Retinal pigment epithelial cell (primary cell): ENCODE measurements at places on chromosomes 1 and 21.

DNA sequence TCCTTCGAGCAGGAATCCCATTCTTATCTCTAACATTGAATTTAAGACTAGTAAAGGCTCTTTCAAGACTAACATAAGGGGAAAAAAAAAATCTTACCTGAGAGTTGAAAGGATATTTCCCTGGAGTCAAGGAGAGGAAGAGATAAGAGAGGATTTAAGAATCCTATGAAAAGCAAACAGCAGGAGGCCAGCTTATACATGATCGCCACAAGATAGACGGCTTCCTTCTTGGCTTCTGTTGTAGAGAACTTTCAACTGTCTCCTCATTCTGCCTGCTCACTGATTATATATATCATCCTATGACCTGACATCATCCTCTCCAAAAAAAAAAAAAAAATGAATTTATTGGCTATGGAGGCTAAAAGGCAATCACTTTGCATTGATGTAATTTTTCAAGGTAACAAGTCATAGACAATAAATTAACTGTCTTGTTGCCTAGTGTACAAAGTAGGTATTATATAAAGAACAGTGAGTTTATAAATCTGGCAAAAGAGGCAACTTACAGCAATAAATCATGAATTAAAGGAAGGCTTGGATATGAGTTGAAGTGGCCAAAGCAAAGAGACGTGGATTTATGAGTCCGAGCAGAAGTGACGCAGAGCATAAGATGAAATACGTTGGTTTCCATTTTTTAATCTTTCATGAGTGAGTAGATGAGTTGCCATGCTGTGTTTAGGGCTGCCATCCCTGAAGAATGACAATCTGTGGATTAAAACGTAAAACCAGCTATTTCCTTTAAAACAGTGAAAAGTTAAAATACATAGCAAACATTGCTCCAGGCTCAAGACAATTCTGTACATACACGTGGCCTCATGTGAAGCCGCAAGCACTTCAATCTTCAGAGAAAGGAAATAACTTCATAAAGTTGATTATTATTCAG, at the start of gene UTS2:
Gene UTS2, minus strand, starts transcription at position 262 of the 880 bp plus-strand sequence. Its CDS starts 62 bp downstream, at position 200.
- DNase-seq = no peak

DNA sequence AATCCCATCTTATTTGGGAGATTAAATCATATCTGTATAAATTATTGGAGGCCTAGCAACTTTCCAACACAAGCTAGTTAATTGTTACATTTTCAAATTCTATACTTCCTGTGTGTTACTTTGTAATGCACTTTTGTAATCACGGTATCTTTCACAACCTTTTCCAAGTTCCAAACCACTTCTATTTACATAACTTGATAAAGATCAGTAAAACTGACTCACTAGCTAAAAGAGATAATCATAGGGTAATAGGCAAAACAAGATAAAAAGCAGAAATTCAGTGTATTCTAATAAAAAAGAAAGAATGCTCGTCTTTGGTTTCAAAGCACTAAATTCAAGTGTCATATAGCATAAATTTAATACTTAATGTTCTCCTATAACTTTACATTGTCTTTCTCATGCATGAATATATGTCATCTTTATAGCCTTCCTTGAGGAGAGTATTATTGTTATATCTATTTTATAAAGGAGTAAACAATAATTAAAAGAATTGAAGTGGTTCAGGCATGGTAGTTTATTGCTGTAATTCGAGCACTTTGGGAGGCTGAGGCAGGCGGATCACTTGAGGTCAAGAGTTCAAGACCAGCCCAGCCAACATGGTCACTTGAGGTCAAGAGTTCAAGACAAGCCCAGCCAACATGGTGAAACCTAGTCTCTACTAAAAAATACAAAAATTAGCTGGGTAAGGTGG, 66.4 kb downstream of the RGS13 start:
- peak; percentile 37 for DNase-seq

DNA sequence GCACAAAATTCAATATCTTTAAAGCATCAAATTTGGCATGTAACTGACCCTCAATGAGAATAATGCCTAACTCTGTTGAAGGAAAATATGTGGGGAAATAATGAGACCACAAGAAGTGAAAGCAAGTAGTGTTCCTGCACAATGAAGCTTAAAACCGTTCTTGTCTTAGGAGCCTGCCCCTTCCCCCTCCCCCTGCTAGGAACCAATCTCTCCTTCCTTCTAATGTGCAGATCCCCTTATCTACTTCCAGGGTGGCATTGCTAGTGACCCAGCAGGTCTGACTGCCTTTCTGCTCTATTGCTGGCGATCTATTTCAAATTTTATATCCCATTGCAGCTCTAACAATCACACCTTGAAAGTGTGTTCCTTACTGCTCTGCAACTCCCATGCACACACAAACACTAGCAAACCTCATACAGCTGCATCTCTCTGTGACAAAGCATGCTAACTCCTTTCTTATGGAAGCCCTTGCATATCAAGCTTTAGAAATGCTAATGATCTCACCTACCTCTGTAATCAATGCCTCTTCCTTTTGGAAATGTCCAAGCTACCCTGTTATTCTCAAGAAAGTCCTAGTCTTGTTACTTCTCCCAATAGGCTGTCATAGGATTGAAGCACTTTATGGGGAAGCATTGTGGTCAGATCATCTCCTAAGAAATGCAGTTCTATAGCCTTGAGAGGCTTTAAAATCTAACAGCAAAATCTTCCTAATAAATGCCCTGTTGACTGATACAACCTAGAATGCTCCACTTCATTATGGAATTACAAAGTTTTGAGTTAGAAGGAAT, 26.5 kb downstream of the BCL9 start:
- no peak for DNase-seq

- no peak for DNase-seq
Measured at GRCh38 chr1:170707117-170707516, 43.2 kb downstream of the PRRX1 start.

GRCh38 chr1:54299037-54299436, 99.1 kb downstream of the MRPL37 start:
- DNase-seq = no peak

GRCh38 chr1:183306317-183307042, 111.7 kb downstream of the NMNAT2 start:
- no peak for DNase-seq

GRCh38 chr1:75786901-75787493, 941 bp downstream of the RABGGTB start:
- DNase-seq = no peak

DNA sequence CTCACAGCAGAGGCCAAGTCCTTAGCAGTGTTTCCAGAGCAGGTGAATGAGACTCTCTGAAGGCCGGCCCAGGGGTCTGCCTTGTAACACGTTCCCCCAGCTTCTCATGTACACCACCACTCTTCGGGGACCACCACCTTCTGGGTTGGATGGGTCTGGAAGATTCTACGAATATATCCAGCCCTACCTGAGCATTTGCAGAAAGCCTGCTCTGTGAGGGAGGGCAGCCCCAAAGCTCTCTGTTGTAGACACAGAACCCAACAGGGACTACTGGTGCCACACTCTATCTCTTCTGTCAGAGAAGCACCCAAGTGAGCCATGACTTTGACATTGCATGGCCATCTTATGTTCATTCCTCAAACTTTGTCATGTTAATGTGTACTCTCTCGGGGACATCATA, 61.8 kb downstream of the CD247 start:
- DNase-seq = no peak

- DNase-seq = no peak
Measured at GRCh38 chr1:157240495-157241184, 102.4 kb upstream of the ETV3 start.

GRCh38 chr1:162059721-162060120, 9.8 kb upstream of the NOS1AP start:
- no peak for DNase-seq

- DNase-seq = no peak
Measured at GRCh38 chr1:70864302-70864701, 183.3 kb downstream of the PTGER3 start.

- no peak for DNase-seq
Measured at GRCh38 chr1:5906966-5907365, 85.3 kb downstream of the NPHP4 start.

- no peak for DNase-seq
Measured at GRCh38 chr1:58152697-58153096, 393.8 kb downstream of the OMA1 start.

DNA sequence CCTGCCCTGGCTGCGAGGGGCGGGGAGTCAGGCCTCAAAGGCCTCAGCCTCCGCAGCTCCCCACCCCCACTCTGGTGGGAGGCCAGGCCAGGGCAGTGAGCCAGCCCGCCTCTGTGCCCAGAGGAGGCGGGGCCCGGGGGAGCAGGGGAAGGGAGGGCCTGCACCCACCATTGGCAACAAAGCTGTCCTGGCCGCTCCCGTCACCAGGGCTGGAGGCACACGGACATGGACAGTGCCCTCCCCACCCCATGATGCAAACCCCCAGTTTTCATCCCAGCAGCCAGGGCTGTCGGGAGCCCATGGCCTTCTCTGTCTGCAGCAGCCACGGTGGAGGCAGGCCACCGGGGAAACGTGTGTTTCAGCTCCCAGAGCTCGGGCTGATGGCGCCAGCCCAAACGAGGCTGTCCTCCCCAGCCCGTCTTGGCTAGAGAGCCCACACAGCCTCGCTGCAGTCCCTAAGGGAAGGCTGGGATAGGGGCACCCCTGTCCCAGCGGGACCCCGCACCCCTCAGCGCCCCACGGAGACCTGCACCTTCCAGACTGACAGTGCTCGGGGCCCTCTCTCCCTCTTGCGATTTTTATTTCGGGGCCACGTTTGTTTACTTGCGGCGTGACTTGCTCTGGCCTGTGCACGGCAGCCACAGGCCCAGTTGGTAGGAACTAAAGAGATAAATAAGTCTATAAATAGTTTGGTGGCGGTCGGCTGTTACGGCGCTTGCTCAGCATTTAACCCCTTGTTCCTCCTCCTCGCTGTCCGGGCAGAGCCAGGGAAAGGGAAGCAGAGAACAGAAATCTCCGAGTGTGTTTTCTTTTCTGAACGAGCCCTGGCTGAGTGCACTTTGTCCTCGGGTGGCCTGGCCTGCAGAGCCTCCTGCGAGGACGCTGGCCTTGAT, 101.8 kb downstream of the PRDM16 start:
- no peak for DNase-seq

DNA sequence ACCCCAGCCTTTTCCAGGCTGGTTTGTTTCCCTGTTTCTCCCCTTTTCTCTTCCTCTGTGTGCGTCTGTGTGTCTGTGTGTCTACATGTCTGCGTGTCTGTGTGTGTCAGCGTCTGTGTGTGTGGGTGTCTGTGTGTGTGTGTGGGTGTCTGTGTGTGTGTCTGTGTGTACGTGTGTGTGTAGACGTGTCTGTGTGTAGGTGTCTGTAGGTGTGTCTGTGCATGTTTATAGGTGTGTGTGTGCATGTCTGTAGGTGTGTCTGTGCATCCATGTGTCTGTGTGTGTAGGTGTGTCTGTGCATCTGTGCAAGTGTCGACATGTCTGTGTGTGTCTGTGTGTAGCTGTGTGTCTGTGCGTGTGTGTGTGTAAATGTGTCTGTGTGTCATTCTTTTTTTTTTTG, 3.3 kb downstream of the TTLL10 start:
- no peak for DNase-seq

DNA sequence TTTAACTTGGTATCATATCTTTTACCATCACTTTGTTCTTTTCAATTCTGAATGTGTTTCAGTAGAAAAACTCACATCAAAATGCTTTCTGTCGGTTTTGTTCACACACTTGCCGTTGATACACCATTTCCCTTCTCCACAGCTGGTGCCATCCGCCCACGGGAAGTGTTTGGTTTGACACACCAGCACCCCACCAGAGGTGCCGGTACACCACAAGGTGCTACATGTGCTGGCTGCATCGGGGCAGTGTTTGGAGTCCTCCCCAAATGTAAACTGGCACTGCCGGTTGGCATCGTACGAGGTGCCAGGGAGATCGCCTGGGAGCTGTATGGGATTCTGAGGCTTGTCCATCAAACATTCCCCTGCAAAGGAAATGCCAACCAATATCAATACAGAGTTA, 5.0 kb downstream of the ADAMTS1 start:
- no peak for DNase-seq

- no peak for DNase-seq
Measured at GRCh38 chr1:161333166-161333565, 19.0 kb downstream of the SDHC start.

DNA sequence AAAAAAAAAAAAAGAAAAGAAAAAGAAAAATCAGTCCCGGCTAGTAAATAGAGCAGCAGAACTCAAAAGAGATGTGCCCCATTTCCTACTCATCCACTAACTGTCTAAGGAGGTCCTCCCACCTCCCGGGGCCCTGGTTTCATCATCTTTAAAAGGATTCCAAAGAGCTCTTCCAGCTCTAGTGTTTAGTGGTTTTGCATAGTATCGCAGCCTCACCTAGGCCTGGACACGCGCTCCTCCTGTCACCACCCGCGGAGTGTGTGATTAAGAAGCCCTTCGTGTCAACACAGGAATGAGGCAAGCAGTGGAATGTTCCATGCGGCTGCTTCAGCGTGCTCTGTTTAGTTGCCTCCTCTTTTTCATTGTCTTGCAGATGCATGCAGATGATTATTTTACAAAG, 49.0 kb downstream of the LBR start:
- DNase-seq = no peak

- DNase-seq = no peak
Measured at GRCh38 chr1:48236716-48237470, 14.4 kb downstream of the SLC5A9 start.

GRCh38 chr1:34987018-34987417, 1.9 kb upstream of the TMEM35B start:
- DNase-seq = no peak

- DNase-seq = no peak
Measured at GRCh38 chr1:93805027-93805610, 73.9 kb downstream of the DNTTIP2 start.

DNA sequence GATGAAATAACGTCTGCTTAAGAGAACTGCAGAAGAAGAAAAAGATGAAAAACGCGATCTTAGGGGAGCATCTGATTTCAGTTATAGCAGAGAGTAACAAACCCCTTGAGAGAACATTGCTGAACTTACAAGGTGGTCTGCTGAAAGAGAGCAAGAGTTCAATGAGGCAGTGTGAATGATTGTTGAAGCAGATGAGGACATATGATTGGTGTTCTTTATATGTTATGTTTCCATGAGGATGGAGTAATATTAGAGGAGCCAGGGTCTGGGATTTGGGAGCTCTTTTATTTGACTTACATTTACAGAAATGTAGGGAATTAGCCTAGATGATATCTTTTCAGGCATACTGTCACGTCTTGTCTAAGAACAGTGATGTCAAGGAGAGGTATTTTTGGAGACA, 1302.0 kb downstream of the KCNT2 start:
- no peak for DNase-seq
